ENCODE measurements at places on chromosomes 4 and X.

- ATAC-seq, result no peak
Measured at GRCh38 chrX:135295238-135295943, 13.9 kb upstream of the ETDC start.

DNA sequence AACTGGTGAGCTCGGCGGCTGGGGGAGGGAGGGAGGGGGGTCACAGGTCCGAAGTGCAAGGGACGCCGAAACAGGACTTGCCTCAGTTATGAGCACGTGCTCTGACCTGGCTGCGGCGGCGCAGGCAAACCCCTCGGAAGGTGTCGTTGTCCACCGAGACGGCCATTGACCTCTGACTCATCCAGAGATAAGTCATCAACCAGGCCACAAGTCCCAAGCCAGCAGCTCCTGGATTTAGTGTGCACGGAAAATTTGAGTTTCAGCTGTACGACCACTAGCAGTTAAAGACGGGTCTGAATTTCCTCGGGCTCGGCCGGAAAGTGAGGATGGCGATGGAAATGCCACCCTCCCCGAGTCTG, 674 bp downstream of the SH3D19 start:
- peak; percentile 48 for ATAC-seq

DNA sequence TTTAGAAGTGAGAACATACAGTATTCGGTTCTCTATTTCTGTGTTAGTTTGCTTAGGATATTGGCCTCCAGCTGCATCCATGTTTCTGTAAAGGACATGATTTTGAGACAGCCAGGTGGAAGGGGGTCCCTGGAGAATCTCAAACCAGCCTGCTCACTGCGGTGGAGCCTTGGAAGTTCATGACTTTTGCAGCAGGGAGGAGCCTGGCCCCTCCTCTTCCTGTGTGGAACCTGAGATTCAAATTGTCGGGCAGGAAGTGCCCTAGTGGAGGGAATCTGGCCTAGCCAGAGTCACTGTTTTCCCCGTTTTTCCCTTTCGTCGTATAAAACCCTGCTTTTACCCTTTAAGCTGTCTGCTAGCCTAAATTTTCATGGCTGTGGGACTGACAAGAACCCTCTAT, 762.6 kb downstream of the PCDH18 start:
- no peak for ATAC-seq

GRCh38 chr4:2923141-2923551, 40.1 kb downstream of the NOP14 start:
- ATAC-seq, result peak; percentile 54

- no peak for ATAC-seq
Measured at GRCh38 chr4:140212646-140213045, 58.7 kb upstream of the MAML3 start.

- no peak for ATAC-seq
Measured at GRCh38 chrX:37862851-37863250, 15.5 kb upstream of the DYNLT3 start.

DNA sequence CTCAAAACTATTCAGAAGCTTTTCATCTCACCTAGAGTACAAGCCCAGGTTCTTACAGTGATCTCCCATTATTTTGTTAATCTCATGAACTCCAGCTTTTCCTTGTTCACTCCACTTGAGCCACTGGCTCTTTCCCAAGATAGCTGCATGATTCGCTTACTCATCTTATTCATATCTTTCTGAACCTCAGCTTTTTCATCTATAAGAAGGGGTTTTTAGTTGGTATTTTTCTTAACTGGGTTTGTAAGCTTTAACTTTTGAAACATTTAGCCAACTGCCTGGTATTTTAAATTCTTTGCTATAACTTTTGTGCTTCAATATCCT, 24.0 kb downstream of the GIMD1 start:
- ATAC-seq, result no peak

GRCh38 chr4:45063696-45064095, 337.3 kb upstream of the GNPDA2 start:
- no peak for ATAC-seq

GRCh38 chrX:66046612-66047235, 6.8 kb upstream of the VSIG4 start:
- peak; percentile 18 for ATAC-seq

DNA sequence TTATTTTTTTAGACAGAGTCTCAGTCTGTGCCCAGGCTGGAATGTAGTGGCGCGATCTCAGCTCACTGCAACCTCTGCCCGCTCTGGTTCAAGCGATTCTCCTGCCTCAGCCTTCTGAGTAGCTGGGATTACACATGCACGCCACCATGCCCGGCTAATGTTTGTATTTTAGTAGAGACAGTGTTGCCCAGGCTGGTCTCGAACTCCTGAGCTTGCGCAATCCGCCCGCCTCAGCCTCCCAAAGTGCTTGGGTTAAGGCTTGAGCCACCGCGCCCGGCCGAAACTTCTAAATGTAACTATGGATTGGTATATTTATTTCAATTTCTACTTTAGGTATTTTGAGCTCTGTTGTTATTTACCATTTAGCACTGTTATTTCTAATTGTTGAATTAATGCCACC, 79.4 kb downstream of the FAM193A start:
- no peak for ATAC-seq

- ATAC-seq, result no peak
Measured at GRCh38 chrX:73987166-73987565, 316.8 kb upstream of the ZCCHC13 start.

DNA sequence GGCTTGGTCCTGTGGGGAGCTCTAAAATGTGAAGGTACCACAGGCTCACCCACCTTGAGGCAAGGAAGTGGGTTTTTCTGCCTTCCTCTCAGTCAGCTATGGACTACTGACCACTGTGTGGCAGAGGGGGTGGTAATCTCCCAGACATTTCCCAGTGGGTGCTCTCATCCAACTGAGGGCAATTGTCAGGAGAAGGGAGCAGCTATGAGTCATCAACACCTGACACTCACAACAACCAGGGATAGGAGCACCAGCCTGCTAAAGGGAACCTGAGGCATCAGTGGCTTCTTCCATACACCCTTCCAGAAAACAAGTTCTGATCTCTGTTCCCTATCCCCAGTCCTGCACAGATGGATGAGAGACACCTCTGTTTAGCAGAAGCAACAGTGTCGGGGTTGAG, 468.8 kb downstream of the BCOR start:
- no peak for ATAC-seq

- ATAC-seq, result no peak
Measured at GRCh38 chrX:84259868-84260267, 71.9 kb upstream of the RPS6KA6 start.

DNA sequence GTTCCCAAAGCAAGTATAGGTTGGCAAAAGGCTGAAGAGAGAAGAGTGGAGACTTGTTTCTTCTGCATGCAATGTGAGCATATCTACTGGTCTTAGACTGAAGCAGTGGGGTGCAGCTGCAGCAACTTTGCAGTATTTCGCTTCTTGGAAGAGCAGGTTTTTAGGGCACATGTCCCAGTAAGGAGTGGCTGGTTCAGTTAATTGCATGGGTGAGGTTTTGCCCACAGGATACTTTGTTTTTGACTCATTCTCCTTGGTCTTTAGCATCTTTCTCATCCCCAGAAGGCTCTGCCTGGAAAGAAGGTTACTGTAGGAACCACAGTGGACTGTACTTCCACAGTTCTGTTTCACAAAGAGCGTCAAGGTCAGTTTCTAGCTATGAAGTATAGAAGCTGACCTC, 68.0 kb upstream of the NR3C2 start:
- ATAC-seq, result no peak

GRCh38 chrX:47844117-47844516, 7.4 kb downstream of the ZNF81 start:
- no peak for ATAC-seq

DNA sequence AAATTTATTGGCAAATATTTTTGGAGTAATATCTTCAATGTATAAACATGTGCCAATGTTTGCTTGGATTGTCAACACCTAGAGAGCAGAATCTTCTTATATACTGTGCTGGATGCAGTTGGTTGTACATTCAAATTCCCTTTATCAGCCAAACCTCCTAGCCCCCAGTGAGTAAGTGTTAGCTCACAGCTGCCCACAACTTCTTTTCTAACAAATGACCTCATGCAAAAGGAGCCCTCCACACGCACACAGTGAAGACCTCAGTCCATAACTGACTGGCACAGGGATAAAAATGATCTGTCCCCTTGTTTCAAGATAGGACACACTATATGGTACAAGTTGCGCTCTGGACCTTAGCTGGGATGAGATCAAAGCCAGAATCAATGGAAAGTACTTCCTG, 458.0 kb upstream of the NWD2 start:
- ATAC-seq, result no peak

DNA sequence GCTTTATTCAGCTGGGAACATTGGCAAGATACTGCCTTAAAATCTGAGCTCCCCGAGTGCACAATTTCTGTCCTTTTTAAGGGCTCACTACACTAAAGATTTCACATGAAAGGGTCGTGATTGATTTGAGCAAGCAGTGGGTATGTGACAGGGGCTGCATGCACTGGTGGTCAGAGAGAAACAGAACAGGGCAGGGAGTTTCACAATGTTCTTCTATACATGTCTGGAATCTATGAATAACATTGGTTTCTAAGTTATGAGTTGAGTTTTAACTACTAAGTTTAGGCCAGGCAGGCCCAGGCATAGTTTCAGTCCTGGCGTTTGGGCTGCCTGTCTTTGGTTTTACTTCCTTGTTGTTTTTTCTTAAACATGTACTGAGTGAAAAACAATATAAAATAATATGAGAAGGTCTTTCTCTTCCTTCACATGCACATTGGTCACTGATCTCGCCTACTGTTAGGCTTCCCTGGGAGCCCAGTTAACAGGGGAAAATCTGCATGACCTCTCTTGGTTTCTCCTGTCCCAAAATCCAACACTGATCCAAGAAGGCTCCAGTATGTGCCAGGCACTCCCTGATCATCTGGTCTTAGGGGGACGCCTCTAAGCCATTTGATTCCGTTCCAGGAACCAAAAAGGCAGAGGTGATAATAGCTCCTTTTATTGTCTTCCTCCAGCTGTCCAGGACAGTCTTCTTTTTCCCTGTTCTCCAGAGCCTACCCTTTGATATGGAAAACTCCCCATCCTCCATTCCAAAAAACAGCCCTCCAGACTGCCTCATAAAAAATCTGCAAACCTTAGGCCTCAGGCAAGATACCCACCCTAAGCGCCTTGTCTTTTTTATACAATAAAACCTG, at the start of gene UGT2B17:
Gene UGT2B17 (minus strand): TSS at position 51 of the 854 bp plus-strand sequence. CDS start 7,838 bp downstream, outside the sequence.
- no peak for ATAC-seq

DNA sequence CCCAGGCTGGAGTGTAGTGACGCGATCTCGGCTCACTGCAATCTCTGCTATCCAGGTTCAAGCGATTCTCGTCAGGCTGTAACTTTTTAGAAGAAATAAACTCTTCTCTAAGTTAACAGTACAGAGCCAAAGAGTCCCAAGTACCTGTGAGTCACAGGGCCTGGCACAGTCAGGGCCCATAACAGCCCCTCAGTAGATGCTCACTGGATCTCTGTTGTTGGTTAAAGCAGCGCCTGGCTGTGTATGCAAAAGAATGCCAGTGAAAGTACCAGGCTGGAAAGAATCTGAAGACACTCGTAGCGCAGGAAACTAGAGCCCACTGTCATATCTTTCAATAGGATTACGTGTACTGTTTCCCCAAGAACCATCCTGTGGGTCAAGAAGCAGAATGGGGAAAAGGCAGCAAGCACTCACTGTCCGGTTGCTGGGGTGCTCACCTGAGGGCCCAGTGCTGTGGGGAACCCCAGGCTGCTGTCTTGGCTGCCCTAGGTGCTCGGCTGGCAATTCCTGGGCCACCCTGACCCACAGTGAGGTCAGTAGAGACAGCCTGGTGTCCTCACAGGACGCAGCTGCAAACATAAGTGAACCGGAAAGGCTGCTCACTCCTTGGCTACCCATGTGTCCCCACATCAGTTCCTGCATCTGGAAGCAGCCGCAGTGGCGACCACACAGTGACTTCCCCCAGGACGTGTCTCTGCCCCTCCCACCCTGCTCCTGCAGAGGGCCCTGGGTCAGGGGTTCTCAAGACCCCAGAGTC, 3.1 kb upstream of the SLBP start:
- ATAC-seq, result no peak

DNA sequence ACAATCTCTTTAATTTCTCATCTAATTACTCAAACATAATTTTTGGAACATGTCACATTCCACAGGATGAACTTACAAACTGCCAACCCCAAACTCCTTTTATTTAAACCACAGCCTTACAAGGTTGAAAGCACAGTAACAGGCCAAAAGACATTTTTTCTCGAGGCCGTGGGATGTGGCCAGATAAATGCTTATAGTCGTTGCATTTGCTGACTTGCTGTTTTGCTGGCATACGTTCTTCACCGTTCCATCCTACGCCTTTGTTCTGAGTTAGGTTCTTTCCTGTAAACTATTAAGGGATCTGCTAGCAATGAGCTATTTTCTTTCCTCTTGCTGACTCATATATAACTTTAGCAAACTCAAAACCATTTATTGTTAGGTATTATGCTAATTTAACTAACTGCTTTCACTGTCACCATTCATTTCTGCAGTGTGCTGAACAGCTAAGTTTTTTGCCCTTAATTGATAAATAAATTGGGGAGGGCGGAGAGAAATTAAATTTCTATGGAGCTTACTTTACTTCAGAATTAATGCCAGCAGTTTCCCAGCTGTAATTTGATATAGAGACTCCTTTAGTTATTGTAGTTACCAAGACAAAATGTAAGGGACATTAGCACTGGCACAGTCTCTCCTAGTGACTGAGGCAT, 135.1 kb upstream of the PACRGL start:
- no peak for ATAC-seq

GRCh38 chr4:146165840-146166239, 9.7 kb upstream of the LSM6 start:
- ATAC-seq, result peak; percentile 59

DNA sequence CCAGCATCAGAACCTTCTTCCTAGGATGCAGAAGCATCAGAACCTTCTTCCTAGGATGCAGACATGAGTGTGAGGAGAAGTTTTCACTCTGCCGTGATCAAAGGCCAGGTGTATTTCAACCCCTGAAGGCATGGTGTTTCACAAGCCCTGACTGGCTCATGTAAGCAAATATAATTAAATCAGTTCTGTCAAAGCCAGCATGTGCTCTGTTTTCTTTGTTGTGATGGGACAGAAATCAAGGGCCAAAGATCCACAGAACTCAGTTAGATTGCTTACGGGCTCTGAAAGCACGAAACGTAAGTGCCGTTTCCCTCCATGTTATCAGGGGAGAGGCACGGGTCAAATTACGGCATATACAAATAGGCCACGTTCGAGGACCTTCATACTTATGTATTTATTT, 32.0 kb upstream of the CLDN24 start:
- peak; percentile 19 for ATAC-seq

GRCh38 chrX:11641349-11642065, 24.2 kb downstream of the ARHGAP6 start:
- ATAC-seq, result no peak

DNA sequence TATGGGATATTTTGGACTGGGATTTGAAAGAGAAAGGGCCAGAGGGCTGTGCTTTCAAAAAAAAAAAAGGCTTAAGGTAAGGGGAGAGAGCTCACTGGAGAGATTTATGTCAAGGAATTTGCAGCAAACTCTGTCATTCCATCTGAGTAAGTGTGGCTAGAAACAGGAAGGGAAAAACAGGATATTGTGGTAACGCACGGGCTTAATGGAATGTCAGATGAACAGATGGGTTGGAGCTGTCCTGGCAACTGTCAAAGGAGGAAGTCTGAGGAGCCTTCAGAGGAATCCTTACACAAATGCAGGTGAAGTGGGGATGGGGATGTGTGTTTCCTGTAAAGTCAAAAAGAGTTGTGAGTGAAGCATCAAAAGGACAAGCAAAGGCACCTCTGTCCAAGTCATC, 15.1 kb upstream of the NKX3-2 start:
- no peak for ATAC-seq
